ENCODE measurements at places on chromosomes 5 and 9. TPM values are rescaled to one million over a fixed set of nuclear protein-coding genes. Genes with fewer than 3 reads are reported as not detected.

- DNase-seq: no peak
These were observed 134.2 kb upstream of the C6 start for GRCh38 chr5:41347569-41347968.

CENPH gene
- 14.6 TPM for total RNA-seq

GRCh38 chr9:84139296-84140070 is 158.9 kb downstream of the RMI1 start:
- no peak for DNase-seq

GPR151 gene
- total RNA-seq: not detected

GRCh38 chr5:140540227-140540626 is 7.2 kb upstream of the EIF4EBP3 start:
- no peak for DNase-seq

ARAP3 gene
- total RNA-seq: 4.7 TPM

SPATA24 gene
- 1.8 TPM for total RNA-seq

GRCh38 chr9:78671785-78672184 is 374.9 kb downstream of the PSAT1 start:
- no peak for DNase-seq

- no peak for DNase-seq
These were observed 27.5 kb downstream of the EHMT1 start for GRCh38 chr9:137646341-137646740.

MUSK gene
- 0.05 TPM for total RNA-seq

DNA sequence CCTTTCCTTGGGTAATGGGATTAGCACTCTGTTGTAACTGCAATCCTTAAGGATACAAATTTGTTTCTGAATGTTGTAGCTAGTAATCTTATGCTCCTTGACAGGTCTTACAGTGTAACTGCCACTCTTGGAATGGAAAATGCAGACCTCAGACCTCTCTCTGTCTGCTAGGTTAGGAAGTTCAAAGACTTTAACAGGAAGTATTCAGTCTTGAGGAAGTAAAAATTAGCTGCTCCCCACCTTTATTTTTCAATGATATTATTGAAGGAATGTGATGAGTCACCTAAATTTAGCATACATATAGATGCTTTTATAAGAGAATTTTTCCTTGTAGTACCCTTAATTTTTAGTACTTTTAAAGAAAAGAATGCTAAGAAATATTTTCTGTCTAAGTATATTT is 71.5 kb downstream of the PAM start:
- DNase-seq: no peak

- no peak for DNase-seq
These were observed 92.1 kb upstream of the IER5L start for GRCh38 chr9:129270205-129270604.

Data from liver (tissue), 10 donors.